Astrocyte (in vitro differentiated cells and primary cell): ENCODE measurements at places on chromosomes 2 and 18. TPM values are rescaled to one million over a fixed set of nuclear protein-coding genes. Genes with fewer than 3 reads are reported as not detected.

RBM44 gene
- 0.29 and 0.32 TPM in 2 replicates for total RNA-seq

- peaks cover 29% of the 10 kb centered on the region for H3K4me1 ChIP-seq
- H3K27ac ChIP-seq = no peak overlapping the region
- DNase-seq = no peak
These were observed 50.2 kb upstream of the BIN1 start for GRCh38 chr2:127157114-127157513.

DNA sequence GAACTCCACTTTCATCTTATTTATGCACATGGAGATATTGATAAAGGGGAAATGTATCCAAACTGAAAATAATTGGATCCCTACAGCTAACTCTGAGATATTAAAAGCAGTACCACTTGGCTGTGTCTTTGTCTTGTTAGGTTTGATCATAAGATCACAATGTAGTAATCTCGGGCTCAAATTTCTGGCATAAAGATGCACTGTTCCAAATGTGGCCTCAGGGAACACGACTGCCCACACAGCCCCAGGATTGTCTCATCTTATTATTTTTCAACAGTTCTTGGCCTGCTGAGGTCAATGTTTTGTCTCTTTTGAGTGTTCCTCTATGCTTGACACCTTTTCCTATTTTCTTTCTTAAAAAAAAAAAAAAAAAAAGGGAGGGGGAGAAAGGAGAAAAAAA, 114.1 kb downstream of the GBX2 start:
- DNase-seq = no peak
- H3K27ac ChIP-seq = no peak overlapping the region
- H3K36me3 ChIP-seq = no peaks in the 10 kb centered on the region
- H3K4me1 ChIP-seq = no peaks in the 10 kb centered on the region

- peaks cover 11% of the 10 kb centered on the region for H3K4me1 ChIP-seq
- H3K27me3 ChIP-seq = peaks cover 29% of the 10 kb centered on the region
- no peak overlapping the region for H3K27ac ChIP-seq
- no peak for DNase-seq
- no peak overlapping the region for H3K4me3 ChIP-seq
- H3K36me3 ChIP-seq = no peaks in the 10 kb centered on the region
These were observed 158.9 kb downstream of the MSH2 start for GRCh38 chr2:47561906-47562305.

SIX2 gene
- 7.4 and 10.1 TPM in 2 replicates for total RNA-seq

DNA sequence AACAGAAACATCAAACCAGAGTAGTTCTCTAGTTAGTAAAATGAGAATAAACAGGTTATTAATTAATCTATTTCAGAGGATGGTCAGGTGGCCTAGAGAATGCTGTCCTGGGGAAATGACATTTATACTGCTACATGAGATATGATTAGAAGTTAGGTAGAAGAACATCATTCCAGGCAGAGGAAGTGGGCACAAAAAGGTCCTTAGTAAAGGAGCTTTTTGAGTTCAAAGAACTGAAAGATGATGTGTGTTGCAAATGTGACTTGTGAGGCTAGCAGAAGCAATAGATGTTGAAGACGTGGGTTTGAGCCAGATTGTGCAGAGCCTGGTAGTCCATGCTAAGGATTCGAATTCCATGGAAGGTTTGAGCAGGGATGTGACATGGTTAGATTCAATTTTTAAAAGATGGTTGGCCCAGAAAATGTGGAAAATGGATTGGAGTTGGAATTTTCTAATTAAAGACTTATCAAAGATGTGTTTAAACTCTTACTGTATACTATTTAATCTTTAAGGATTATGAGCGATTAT, 34.2 kb downstream of the RAB10 start:
- H3K27ac ChIP-seq = peak overlapping the region; percentile 76
- DNase-seq = no peak
- H3K4me3 ChIP-seq = peak overlapping the region; percentile 11
- no peaks in the 10 kb centered on the region for H3K36me3 ChIP-seq
- H3K4me1 ChIP-seq = peaks cover 12% of the 10 kb centered on the region

DNA sequence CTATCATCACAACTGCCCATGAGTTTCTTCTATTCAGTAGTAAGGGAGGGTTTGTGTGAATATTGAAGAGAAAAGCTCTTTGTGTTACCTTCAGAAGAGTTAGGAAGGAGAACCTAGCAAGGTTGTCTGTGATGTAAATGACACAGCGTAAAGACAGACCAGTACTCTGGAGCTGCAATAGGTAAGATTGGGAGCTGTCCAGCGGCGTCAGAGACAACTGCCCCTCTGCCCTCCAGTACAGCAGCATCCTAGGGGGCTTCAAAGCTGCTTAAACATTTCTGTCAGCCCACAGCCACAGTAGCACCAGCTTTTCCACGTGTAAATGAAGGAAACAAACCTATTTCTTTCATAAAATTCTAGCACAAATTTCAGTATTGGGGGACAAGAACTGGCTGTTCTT, 34.5 kb downstream of the NYAP2 start:
- H3K4me3 ChIP-seq = no peak overlapping the region
- no peaks in the 10 kb centered on the region for H3K36me3 ChIP-seq
- no peak overlapping the region for H3K27ac ChIP-seq
- no peak for DNase-seq
- no peaks in the 10 kb centered on the region for H3K27me3 ChIP-seq
- H3K4me1 ChIP-seq = no peaks in the 10 kb centered on the region

DNA sequence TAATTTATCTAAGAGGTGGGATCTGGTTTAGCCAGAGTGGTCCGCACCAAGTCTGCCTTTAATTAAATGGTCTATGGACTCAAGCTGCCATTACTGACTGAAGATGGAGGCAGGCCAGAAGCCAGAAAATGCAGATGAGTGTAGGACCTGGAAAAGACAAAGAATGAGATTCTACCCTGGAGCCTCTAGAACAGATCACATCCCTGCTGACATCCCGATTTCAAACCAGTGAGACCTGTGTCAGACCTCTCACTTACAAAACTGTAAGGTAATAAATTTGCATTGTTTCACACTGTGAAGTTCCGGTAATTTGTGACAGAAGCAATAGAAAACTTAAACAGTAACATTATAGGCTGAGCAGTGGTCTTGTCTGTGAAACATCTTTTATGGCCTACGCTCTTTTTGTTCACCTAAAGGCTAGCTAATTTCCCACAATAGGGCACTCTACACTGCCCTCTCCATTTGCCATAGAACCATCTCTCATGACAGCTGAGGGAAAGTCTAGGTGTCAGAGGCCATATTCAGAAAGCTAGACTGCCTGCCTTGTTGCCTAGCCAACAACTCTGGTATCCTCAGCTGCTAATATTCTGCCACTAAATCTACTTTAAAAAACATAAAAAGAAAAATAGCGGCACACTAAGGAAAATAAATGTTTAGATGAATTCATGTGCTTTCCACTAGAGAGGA, 1396.2 kb upstream of the PIK3C3 start:
- DNase-seq = no peak
- H3K27ac ChIP-seq = no peak overlapping the region
- H3K4me3 ChIP-seq = no peak overlapping the region
- no peaks in the 10 kb centered on the region for H3K27me3 ChIP-seq
- H3K4me1 ChIP-seq = no peaks in the 10 kb centered on the region
- no peaks in the 10 kb centered on the region for H3K36me3 ChIP-seq

- H3K4me1 ChIP-seq = no peaks in the 10 kb centered on the region
- no peak overlapping the region for H3K27ac ChIP-seq
- H3K36me3 ChIP-seq = no peaks in the 10 kb centered on the region
- H3K27me3 ChIP-seq = no peaks in the 10 kb centered on the region
- DNase-seq = no peak
- H3K4me3 ChIP-seq = no peak overlapping the region
These were observed 90.9 kb downstream of the LOXHD1 start for GRCh38 chr18:46566111-46566510.

GRCh38 chr2:67216103-67216502, 181.0 kb upstream of the ETAA1 start:
- DNase-seq = no peak
- no peak overlapping the region for H3K4me3 ChIP-seq
- no peaks in the 10 kb centered on the region for H3K27me3 ChIP-seq
- no peaks in the 10 kb centered on the region for H3K36me3 ChIP-seq
- H3K27ac ChIP-seq = no peak overlapping the region

- H3K27ac ChIP-seq = no peak overlapping the region
- no peaks in the 10 kb centered on the region for H3K36me3 ChIP-seq
- no peaks in the 10 kb centered on the region for H3K4me1 ChIP-seq
- no peak for DNase-seq
- no peaks in the 10 kb centered on the region for H3K27me3 ChIP-seq
These were observed 69.8 kb upstream of the EPB41L5 start for GRCh38 chr2:119943058-119943457.

- DNase-seq = no peak
- H3K36me3 ChIP-seq = no peaks in the 10 kb centered on the region
- no peaks in the 10 kb centered on the region for H3K27me3 ChIP-seq
- peaks cover 12% of the 10 kb centered on the region for H3K4me1 ChIP-seq
- no peak overlapping the region for H3K27ac ChIP-seq
These were observed 44.0 kb downstream of the COLEC12 start for GRCh38 chr18:456361-457139.

- H3K27me3 ChIP-seq = no peaks in the 10 kb centered on the region
- no peaks in the 10 kb centered on the region for H3K36me3 ChIP-seq
- no peak for DNase-seq
- H3K27ac ChIP-seq = no peak overlapping the region
- H3K4me1 ChIP-seq = no peaks in the 10 kb centered on the region
These were observed 250.5 kb downstream of the CAMKMT start for GRCh38 chr2:44612276-44612675.

- no peak overlapping the region for H3K27ac ChIP-seq
- no peaks in the 10 kb centered on the region for H3K36me3 ChIP-seq
- H3K4me1 ChIP-seq = no peaks in the 10 kb centered on the region
- no peak overlapping the region for H3K4me3 ChIP-seq
- DNase-seq = no peak
These were observed 102.6 kb upstream of the NYAP2 start for GRCh38 chr2:225296951-225297350.

DNA sequence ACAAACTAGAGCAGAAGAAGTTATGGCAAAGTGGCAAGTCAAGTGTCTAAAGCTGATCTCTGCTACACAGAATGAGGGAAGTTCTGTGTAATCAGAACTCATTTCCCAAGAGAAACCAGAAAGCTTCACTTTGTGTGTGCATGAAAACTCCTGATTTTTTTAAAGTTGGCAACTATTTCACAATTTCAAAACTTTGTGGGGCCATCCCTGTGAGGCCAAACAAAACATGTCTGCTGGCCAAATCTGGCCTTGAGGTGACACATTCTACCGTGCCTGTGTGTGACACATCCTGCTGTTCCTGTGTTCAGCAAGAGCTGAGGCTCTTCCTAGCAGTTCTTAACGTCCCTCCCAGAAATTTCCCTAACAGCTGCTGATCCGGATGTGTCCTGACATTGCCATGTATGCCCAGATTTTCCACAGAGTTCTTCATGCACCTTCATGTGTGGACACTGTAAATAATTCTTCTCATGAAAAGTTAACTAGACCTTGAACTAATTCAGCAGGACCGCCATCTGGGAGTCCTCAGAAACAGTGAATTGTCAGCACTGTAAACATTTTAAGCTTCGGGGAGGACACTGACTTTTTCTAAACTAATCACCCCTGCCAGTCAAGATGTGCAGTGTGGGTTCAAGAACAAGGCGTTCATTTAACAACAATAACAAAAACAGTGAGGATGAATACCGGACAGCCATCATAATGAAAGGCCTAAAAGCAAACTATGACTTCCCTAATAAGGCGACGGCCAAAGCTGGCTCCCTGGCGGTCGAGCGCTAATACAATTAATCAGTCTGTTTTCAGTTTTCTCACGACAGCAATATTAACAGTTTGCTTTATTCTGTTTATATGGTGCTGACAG, 99.0 kb downstream of the PLEKHM3 start:
- H3K4me3 ChIP-seq = no peak overlapping the region
- no peak overlapping the region for H3K27ac ChIP-seq
- H3K36me3 ChIP-seq = peaks cover 3% of the 10 kb centered on the region

- no peaks in the 10 kb centered on the region for H3K4me1 ChIP-seq
- H3K36me3 ChIP-seq = no peaks in the 10 kb centered on the region
- no peak for DNase-seq
- no peak overlapping the region for H3K27ac ChIP-seq
- no peak overlapping the region for H3K4me3 ChIP-seq
- no peaks in the 10 kb centered on the region for H3K27me3 ChIP-seq
These were observed 26.1 kb downstream of the METTL4 start for GRCh38 chr18:2545155-2545554.

ARHGAP28 gene
- 15.5 and 16.6 TPM in 2 replicates for total RNA-seq

GRCh38 chr2:102176172-102176571, 10.7 kb upstream of the IL1RL2 start:
- H3K27ac ChIP-seq = no peak overlapping the region
- H3K4me3 ChIP-seq = no peak overlapping the region
- no peaks in the 10 kb centered on the region for H3K36me3 ChIP-seq
- DNase-seq = no peak

- no peaks in the 10 kb centered on the region for H3K27me3 ChIP-seq
- H3K4me1 ChIP-seq = no peaks in the 10 kb centered on the region
- no peak for DNase-seq
- no peak overlapping the region for H3K27ac ChIP-seq
- H3K36me3 ChIP-seq = no peaks in the 10 kb centered on the region
- no peak overlapping the region for H3K4me3 ChIP-seq
These were observed 402.6 kb upstream of the ZEB2 start for GRCh38 chr2:144922519-144922918.

PKDCC gene
- total RNA-seq = 6.9 and 9.7 TPM in 2 replicates

GRCh38 chr18:58903533-58903932, 38.9 kb downstream of the ZNF532 start:
- H3K4me1 ChIP-seq = no peaks in the 10 kb centered on the region
- no peaks in the 10 kb centered on the region for H3K27me3 ChIP-seq
- H3K4me3 ChIP-seq = no peak overlapping the region
- no peak overlapping the region for H3K27ac ChIP-seq
- H3K36me3 ChIP-seq = peaks cover 12% of the 10 kb centered on the region

- peaks cover 87% of the 10 kb centered on the region for H3K4me1 ChIP-seq
- H3K27ac ChIP-seq = peak overlapping the region; percentile 90
- H3K27me3 ChIP-seq = no peaks in the 10 kb centered on the region
- peaks cover 12% of the 10 kb centered on the region for H3K36me3 ChIP-seq
These were observed 16.4 kb downstream of the SMAD7 start for GRCh38 chr18:48934415-48934722.

- H3K27me3 ChIP-seq = no peaks in the 10 kb centered on the region
- peak overlapping the region; percentile 88 for H3K27ac ChIP-seq
- peaks cover 30% of the 10 kb centered on the region for H3K4me1 ChIP-seq
- peak overlapping the region; percentile 11 for H3K4me3 ChIP-seq
- H3K36me3 ChIP-seq = peaks cover 73% of the 10 kb centered on the region
These were observed 44.6 kb upstream of the GCG start for GRCh38 chr2:162196638-162197037.

PASK gene
- total RNA-seq = 4.2 and 8.0 TPM in 2 replicates

- H3K27ac ChIP-seq = no peak overlapping the region
- H3K27me3 ChIP-seq = no peaks in the 10 kb centered on the region
- H3K4me1 ChIP-seq = peaks cover 6% of the 10 kb centered on the region
- no peak overlapping the region for H3K4me3 ChIP-seq
- H3K36me3 ChIP-seq = no peaks in the 10 kb centered on the region
These were observed 16.7 kb upstream of the PLEKHM3 start for GRCh38 chr2:208042041-208042440.
